ENCODE measurements at places on chromosomes 4 and X. TPM values are rescaled to one million over a fixed set of nuclear protein-coding genes. Genes with fewer than 3 reads are reported as not detected.

Gene EMCN
- total RNA-seq, result 68.9 TPM

Gene NAT8L
- 5.4 TPM for total RNA-seq

Gene CLDN34
- total RNA-seq, result 0.23 TPM

Gene PTPN13
- total RNA-seq, result 117 TPM

Gene ALAS2
- 197 TPM for total RNA-seq

Gene PF4V1
- total RNA-seq, result not detected

Gene TEX11
- not detected for total RNA-seq

Gene TLR6
- 1.5 TPM for total RNA-seq

Gene CLDN22
- not detected for total RNA-seq

Gene BGN
- 79.5 TPM for total RNA-seq

Gene MAOA
- total RNA-seq, result 14.7 TPM

Gene CYTL1
- 2.2 TPM for total RNA-seq

Gene CDKL5
- 17.2 TPM for total RNA-seq

Gene SRPX2
- 17.9 TPM for total RNA-seq

Gene SPP1
- 265 TPM for total RNA-seq

Gene NPY1R
- total RNA-seq, result 26.4 TPM

Gene GRPR
- total RNA-seq, result 0.35 TPM

Gene UGT2B7
- 24.1 TPM for total RNA-seq

Gene NOX1
- total RNA-seq, result not detected

Gene GAGE12E
- not detected for total RNA-seq
